ENCODE measurements at places on chromosomes 12 and 14.

DNA sequence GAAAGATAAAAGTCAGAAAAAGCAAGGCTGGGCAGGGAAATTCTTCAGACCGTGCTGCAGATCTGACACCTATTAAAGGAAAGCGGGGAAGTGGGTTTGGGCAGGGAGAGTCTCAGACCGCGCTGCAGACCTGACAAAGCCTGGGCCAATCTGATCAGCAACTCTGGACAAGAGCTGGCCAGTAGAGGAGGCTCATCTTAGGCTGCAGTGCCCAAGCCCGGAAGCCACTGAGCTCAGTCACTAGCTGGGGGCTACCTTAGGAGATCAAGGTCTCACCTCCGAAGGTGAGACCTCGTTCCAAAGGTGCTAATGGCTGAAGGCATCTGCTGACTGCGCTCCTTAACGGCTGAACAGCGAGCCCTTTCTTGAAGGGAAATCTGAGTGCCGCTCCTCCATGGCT, 60.2 kb downstream of the SINHCAF start:
- no peak for DNase-seq

- DNase-seq = peak; percentile 90
Observed at GRCh38 chr12:76020731-76021672, 10.6 kb downstream of the PHLDA1 start.

GRCh38 chr14:72033365-72033764, 101.1 kb downstream of the RGS6 start:
- no peak for DNase-seq

- DNase-seq = no peak
Observed at GRCh38 chr14:55383541-55384140, 28.0 kb downstream of the ATG14 start.

GRCh38 chr14:106459971-106460730, 933.8 kb downstream of the TMEM121 start:
- DNase-seq = no peak

GRCh38 chr12:9032202-9032964, 43.0 kb downstream of the KLRG1 start:
- DNase-seq = no peak

DNA sequence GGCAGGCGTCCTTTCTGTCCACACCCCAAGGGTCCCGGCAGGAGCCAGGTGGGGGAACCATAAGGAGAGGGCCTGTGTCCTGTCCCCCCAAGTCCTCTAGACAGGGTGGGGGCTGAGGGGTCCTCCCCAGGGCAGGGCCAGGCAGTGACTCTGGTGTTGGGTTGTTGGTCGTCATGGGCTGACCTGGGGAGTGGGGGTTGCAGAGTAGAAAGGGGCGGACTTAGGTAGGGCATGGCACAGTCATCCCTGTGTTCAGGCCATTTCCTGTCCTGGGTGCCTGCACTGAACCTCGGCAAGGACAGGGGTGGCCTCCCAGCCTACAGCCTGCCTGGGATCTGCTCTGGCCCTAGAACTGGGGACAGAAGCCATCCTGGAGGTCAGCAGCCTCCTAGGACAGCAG, 356.2 kb downstream of the TMEM121 start:
- no peak for DNase-seq

DNA sequence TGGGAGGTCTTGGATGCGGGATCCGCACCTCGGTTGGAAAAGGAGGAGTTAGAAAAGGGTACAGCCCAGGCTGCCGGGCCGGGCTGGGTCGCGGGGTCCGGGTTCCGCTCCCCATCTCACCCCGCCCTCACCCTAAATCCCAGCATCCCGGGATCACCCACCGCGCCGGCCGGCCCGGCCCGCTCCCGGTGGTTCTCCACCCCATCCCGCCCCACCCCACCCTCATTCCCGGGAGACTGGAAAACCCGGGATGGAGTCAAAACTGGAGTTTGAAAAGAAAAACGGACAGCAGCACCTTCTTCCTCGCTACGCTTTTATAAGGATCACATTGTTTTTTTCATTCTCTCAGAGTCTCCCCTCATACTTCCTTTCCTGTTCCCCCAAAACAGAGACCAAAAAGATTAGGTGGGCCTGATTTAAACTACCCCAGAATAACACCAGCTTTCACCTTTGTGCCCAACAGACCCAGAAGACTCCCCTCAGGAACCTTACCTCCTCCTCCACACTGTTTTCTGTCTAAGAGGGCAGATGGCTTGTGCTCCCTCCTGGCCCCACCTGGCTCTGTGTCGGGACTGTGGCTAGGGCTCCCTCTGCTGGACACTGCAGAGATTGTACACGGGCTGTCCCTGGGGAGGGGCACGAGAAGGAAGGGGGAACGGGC, 2.8 kb downstream of the GLI1 start:
- DNase-seq = peak; percentile 91

GRCh38 chr12:119375075-119375882, 40.8 kb downstream of the CCDC60 start:
- no peak for DNase-seq

DNA sequence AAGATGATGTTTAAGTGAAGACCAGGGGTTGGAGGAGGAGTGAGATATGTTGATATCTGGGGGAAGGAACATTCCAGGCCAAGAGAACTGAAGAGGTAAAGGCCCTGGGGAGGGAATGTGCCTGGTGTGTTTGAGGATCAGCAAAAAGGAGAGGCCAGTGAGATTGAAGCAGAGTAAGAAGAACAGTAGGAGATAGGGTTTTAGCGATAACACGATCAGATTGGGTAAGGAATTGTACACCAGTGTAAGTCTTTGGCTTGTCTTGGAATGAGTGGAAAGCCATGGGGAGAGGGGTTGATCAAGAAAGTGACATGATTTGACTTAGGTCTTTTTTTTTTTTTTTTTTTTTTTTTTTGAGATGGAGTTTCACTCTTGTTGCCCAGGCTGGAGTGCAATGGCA, 4.8 kb downstream of the TROAP start:
- no peak for DNase-seq

DNA sequence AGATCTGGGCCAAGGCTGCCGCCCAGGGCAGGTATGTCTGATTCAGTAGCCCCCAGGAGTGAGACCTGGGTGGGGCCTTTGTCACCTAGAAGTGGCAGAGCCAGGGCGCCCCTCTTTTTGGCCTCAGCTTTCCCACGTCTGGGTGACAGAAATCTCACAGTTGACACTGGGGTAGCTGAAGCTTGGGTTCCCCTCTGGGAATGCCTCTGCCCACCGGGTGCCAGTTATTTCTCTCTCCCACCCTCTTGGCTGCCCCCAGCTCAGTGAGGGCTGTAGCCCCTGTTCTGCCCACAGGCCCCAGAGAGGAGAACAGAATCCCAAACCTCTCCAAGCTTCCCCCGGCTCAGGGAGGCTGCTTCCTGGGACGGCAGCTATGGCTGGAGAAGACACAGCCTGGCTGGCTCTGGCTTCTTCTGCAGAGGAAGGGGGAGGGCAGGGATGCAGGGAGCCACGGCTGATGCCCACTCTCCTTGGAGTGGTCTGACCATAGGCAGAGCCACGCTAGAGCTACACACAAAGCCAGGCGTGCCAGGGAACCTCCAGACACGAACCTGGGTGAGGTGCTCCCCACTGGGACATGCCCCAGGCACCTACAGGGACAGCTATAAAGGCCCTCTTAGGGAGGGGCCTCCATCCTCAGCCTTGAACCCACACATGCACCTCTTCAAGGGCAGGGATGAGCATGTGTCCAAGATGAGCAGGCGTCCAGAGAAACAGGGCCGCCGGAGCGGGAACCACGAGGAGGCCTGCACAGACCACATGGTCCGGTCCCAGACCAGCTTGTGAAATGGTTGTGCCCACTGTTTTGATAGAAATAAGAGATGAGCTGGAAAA, 51.7 kb downstream of the BEGAIN start:
- no peak for DNase-seq

DNA sequence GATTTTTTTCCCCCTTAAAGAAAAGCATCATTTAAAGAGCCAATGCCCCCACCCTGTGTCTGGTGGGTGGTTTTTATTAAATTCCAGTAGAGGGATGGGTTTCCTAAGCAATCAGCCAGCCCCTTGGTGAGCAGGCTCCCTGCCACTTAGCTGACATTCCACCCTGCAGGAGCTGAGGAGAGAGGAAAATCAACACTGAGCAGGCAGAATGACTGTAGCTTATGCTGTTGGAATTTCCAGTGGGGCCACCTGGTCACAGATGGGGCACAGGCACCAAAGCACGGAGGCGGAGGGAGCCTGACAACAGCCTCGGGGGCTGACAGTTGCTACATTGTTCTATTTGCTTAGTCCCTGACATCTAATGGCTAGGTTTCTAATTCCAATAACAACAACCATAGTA, 127.7 kb downstream of the TMEM30B start:
- DNase-seq = peak; percentile 51

- DNase-seq = no peak
Observed at GRCh38 chr14:89282191-89282590, 134.8 kb downstream of the FOXN3 start.

DNA sequence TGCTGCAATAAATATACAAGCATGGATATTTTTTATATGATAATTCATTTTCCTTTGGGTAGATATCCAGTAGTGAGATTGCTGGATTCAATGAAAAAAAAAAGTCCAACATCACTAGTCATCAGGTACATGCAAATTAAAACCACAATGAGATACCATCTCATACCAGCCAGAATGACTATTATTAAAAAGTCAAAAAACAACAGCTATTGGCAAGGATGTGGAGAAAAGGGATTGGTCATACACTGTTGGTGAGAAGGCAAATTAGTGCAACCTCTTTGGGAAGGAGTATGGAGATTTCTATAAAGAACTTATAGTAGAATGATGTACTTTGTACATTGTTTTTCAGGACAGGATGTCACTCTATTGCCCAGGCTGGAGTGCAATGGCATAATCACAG, 531.2 kb upstream of the MGAT4C start:
- no peak for DNase-seq

DNA sequence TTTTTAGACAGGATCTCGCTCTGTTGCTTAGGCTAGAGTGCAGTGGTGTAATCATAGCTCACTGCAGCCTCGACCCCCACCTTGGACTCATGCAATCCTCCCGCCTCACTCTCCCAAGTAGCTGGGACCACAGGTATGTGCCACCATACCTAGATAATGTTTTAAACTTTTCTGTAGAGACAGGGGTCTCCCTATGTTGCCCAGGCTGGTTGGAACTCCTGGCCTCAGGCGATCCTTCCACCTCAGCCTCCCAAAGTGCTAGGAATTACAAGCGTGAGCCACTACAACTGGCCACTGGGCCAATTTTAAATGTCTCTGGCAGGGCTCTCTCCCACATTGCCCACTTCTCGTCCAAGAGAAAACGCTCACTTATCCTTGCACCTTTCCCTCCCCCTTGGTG, 66.5 kb upstream of the DACT1 start:
- no peak for DNase-seq

- DNase-seq = no peak
Observed at GRCh38 chr14:64860039-64860438, 19.7 kb downstream of the SPTB start.

DNA sequence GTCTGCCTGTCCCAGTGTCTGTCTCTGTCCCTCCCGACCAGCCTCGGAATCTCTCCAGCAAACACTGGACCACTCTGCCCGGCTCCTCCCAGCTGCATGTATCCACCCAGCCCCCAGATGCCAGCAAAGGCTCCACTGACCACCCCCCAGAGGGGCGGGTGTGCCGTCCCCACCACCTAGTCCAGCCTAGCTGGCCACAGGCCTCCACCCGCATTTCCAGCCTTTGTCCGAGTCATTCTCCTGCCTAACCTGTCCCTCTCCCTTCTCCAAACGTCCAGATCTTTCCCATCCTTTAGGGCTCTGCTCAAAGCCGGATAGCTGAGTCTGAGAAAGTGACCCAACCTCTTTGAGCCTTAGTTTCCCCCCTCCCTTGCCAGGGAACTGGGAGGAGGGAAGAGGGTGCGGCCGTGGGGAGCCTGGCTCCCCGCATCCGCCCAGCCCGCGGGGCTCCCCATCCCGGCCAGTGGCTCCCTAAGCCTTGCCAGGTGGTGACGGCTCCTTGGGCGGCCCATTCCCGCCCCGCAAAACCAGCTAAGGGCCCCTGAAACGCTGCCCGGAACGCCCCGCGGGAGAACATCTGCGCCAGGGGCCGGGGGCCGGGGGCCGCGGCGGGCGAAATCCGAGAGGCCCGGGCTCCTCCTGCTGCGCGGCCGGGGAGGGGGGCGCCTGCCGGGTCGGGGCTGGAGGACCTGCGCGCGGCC, 34.6 kb upstream of the ANKRD9 start:
- no peak for DNase-seq

- DNase-seq = no peak
Observed at GRCh38 chr12:129870136-129870535, 33.7 kb downstream of the TMEM132D start.

- no peak for DNase-seq
Observed at GRCh38 chr12:49803693-49804450, 24.3 kb downstream of the NCKAP5L start.

GRCh38 chr14:26730929-26731618, 133.2 kb upstream of the NOVA1 start:
- no peak for DNase-seq

GRCh38 chr14:53880761-53881160, 75.9 kb downstream of the BMP4 start:
- DNase-seq = no peak

- no peak for DNase-seq
Observed at GRCh38 chr14:32693114-32693513, 245.6 kb upstream of the NPAS3 start.

GRCh38 chr12:72273499-72273837, 1.3 kb downstream of the TRHDE start:
- no peak for DNase-seq

DNA sequence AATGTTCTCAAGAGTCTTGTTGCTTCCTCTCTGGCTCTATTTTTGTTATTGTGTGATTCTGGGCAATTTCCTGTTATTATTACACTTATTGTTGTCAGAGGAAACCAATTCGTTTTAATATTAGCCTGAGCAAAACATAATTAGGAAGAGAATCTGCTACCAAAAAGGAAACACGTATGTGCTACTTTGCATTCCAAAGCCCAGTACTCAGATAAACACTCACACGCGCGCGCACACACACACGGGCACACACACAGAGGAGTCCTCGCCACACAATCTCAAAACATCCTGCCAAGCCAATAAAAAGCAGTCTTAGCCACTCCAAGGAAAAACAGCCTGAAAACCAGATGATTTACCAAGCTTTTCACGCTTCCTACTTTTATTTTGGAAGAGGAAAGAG, 400.7 kb downstream of the NUAK1 start:
- peak; percentile 48 for DNase-seq

GRCh38 chr12:93156086-93156716, 221.5 kb upstream of the NUDT4 start:
- no peak for DNase-seq

GRCh38 chr14:99821519-99822508, 28.6 kb downstream of the EML1 start:
- DNase-seq = peak; percentile 92

DNA sequence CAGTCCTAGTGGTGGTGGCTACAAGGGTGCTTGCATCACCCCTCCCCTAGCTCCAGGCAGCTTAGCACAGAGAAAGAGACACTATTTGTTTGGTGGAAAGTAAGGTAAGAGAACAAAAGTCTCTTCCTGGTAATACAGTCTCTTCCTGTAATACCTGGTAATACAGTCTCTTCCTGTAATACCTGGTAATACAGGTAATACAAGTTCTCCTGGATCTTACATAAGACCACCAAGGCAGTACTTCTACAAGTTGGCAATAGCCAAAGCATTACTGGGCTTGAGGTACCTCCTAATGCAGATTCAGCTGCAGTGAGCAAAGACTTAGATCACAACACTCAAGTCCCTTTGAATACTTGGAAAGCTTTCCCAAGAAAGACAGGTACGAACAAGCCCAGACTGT, 77.0 kb downstream of the CATSPERB start:
- DNase-seq = no peak
